ENCODE measurements at places on chromosomes 12 and 14. TPM values are rescaled to one million over a fixed set of nuclear protein-coding genes. Genes with fewer than 3 reads are reported as not detected.

GRCh38 chr12:50711121-50711520, 52.8 kb upstream of the ATF1 start:
- no peaks in the 10 kb centered on the region for H3K27me3 ChIP-seq
- H3K27ac ChIP-seq, result peak overlapping the region; percentile 14
- H3K4me1 ChIP-seq, result no peaks in the 10 kb centered on the region
- peaks cover 87% of the 10 kb centered on the region for H3K36me3 ChIP-seq
- no peak overlapping the region for H3K4me3 ChIP-seq

DNA sequence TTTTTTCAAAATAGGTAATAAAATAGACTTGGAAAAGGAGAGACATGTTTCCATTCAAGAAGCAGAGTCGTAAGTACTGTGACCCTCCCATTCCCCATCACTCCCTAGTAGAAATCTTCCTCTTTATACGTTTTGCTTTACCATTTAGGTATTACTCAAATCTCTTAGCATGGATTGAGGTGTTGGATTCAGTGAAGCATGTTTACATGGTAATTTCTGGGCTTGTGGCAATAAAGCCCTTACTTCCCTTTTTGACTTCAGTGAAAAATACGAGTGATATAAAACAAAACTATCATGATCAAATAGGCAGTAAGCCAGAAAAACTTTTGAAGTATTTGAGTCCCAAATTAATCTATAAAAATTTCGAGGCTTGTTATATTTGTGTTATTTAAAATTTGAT, 27.4 kb downstream of the RAB21 start:
- no peak for DNase-seq
- H3K4me1 ChIP-seq, result peaks cover 30% of the 10 kb centered on the region
- H3K27me3 ChIP-seq, result no peaks in the 10 kb centered on the region
- no peak overlapping the region for H3K27ac ChIP-seq
- peaks cover 76% of the 10 kb centered on the region for H3K36me3 ChIP-seq

DNA sequence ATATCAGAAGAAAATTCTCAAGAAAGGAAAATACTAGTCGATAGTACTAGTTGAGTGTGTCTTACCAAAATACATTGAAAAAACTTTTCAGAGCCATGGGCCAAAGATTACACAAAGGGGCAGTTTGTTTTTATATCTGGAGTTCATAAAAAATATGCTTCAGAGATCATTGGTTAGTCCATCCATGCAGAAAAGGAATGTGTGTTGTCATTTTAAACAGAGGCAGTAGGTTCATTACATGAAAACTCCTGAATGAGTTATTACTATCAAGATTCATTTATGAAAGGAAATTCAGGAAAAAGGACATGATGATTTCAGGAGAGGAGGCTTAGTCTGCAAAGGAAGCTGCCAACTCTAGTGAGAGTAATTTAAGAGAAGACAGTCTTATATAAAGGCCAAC, 354.8 kb downstream of the AEBP2 start:
- no peak for DNase-seq
- no peaks in the 10 kb centered on the region for H3K4me1 ChIP-seq
- no peaks in the 10 kb centered on the region for H3K27me3 ChIP-seq
- no peak overlapping the region for H3K27ac ChIP-seq
- H3K4me3 ChIP-seq, result no peak overlapping the region
- no peaks in the 10 kb centered on the region for H3K36me3 ChIP-seq

HRK gene
- total RNA-seq, result 0.25 TPM

C14orf93 gene
- total RNA-seq, result 6.1 TPM

DNA sequence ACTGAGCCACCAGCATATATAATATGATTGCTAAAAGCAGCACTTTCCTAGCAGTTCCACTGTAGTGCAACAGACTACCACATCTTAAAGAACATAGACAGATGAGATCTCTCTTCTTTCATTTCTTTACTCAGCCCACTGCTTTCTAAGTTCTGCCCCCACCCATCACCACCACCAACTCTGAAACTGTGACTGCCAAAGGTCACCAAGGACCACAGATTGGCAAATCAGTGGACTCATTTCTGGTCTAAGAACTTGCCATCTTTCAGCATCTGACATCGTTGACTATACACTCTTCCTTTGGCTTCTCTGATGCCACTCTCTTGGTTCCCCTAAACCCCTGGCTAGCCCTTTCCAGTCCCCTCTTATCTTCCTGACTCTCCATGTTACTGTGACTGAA, 38.4 kb downstream of the IFNG start:
- no peak for DNase-seq
- H3K4me3 ChIP-seq, result no peak overlapping the region
- H3K27me3 ChIP-seq, result no peaks in the 10 kb centered on the region
- H3K36me3 ChIP-seq, result no peaks in the 10 kb centered on the region
- H3K4me1 ChIP-seq, result no peaks in the 10 kb centered on the region

ETNK1 gene
- 17.7 TPM for total RNA-seq

- H3K4me1 ChIP-seq, result no peaks in the 10 kb centered on the region
- no peak for DNase-seq
- no peak overlapping the region for H3K4me3 ChIP-seq
- H3K27me3 ChIP-seq, result no peaks in the 10 kb centered on the region
Observed at GRCh38 chr14:53226553-53226952, 73.4 kb upstream of the DDHD1 start.

- no peaks in the 10 kb centered on the region for H3K36me3 ChIP-seq
- no peak overlapping the region for H3K4me3 ChIP-seq
- no peak for DNase-seq
- H3K27ac ChIP-seq, result no peak overlapping the region
- no peaks in the 10 kb centered on the region for H3K27me3 ChIP-seq
Observed at GRCh38 chr14:98345161-98345560, 926.8 kb downstream of the BCL11B start.

GRCh38 chr14:36675581-36675980, 13.9 kb downstream of the PAX9 start:
- no peaks in the 10 kb centered on the region for H3K36me3 ChIP-seq
- DNase-seq, result no peak
- H3K27ac ChIP-seq, result no peak overlapping the region
- H3K4me1 ChIP-seq, result no peaks in the 10 kb centered on the region
- H3K4me3 ChIP-seq, result no peak overlapping the region
- H3K27me3 ChIP-seq, result peaks cover 93% of the 10 kb centered on the region

GRCh38 chr14:28301179-28301578, 465.4 kb upstream of the FOXG1 start:
- no peak overlapping the region for H3K4me3 ChIP-seq
- H3K4me1 ChIP-seq, result no peaks in the 10 kb centered on the region
- no peak for DNase-seq
- H3K36me3 ChIP-seq, result no peaks in the 10 kb centered on the region

DNA sequence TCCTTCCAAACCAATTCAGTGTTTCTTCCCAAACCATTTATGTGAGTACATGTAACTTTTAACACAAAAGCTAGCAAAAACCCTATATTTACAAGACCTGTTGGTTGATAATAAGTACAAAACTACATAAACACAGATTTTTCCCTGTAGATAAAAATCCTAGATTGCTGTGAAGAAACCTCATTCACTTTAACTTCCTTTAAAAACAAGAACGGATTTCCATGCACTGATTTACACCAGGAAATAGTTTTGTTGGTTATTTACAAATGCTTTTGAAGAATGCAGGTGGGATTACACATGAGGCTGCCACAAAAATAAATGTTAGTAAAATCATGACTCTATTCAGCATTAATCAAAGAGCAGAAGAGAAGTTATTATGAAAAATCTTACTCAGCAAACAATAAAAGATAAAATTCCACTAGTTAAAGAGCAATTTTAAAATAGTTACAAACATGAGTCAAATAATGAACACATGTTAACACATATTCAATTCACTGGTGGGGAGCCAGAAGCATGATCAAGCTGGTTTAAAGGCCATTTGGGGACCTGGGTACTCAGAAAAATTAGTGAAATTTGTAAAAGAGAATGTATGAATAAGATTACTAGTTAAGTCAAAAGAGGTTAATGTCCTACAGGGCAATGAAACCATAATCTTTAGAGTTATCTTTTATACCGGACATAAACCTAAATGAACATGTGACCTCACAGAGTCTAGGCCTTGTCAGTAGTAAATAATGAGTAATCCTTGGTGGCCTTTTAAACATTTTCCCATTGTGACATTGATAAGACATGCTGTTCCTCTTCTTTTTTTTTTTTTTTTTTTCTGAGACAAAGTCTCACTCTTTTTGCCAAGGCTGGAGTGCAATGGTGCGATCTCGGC, 79.9 kb downstream of the PHLDA1 start:
- no peak overlapping the region for H3K4me3 ChIP-seq
- no peaks in the 10 kb centered on the region for H3K36me3 ChIP-seq
- H3K27ac ChIP-seq, result no peak overlapping the region
- H3K4me1 ChIP-seq, result peaks cover 32% of the 10 kb centered on the region
- no peak for DNase-seq

- H3K27me3 ChIP-seq, result no peaks in the 10 kb centered on the region
- peaks cover 3% of the 10 kb centered on the region for H3K36me3 ChIP-seq
- H3K4me1 ChIP-seq, result peaks cover 22% of the 10 kb centered on the region
- H3K27ac ChIP-seq, result peak within 1 kb of the TSS; percentile 97
- H3K4me3 ChIP-seq, result peak within 1 kb of the TSS; percentile 98
Observed at GRCh38 chr12:8697476-8698131, at the start of gene RIMKLB. Gene RIMKLB (plus strand): TSS chr12:8697991. CDS start chr12:8713867, 15,876 bp downstream.

DNA sequence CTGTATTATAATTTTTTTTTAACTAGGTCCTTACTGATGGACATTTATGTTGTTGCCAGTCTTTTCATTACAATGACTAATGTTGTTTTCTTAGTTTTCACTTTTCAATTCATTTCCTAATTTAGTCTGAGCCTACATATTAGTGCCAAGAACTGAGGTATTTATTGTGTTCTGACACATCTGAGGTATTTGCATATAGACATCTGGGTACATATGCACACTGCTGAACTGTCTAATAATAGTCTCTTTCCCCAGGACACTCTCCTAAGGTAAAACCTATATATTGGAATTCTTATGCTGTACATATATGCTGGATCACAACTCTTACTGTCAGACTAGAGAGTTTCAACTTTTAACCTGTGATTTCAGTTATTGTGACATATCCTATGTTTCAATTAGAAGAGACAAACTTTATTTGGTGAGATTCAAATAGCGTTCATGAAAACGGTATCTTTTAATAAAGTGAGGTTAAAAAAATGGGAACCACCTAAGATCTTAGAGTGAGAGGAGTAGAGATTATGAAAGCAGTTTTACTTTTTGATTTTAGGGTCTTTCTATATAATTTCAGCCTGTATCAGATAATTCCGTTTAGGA, 263.2 kb downstream of the RAD51B start:
- no peaks in the 10 kb centered on the region for H3K36me3 ChIP-seq
- H3K4me3 ChIP-seq, result no peak overlapping the region

DNA sequence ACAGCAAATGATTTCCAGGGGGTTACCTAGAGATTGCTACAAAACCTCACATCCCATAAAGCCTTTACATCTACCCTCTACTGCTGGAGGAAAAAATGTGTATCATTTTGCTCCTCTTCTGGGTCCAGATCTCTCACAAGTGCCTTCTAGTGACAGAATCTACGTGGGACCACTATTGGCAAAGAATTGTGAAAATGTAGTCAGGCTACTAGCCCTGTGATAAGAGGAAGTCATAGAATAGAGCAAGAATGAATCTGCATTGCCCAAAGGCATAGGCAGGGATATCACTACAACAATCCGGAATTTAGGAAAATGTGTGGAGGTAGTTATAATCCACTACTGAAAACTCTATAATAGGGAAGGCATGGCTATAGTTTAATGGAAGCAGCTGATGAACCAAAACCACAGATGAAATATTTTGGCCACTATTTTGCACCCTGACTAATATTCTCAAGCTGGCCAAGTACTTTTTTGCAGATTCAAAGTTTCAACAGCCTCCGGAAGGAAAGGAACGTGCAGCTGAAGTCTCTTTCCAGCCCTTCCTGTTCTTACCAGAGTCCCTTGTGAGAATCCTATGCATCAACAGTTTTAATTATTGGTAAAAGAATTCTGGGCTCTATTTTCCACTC, 176.8 kb downstream of the PHLDA1 start:
- H3K4me3 ChIP-seq, result no peak overlapping the region
- no peak for DNase-seq
- no peak overlapping the region for H3K27ac ChIP-seq
- no peaks in the 10 kb centered on the region for H3K27me3 ChIP-seq

DNA sequence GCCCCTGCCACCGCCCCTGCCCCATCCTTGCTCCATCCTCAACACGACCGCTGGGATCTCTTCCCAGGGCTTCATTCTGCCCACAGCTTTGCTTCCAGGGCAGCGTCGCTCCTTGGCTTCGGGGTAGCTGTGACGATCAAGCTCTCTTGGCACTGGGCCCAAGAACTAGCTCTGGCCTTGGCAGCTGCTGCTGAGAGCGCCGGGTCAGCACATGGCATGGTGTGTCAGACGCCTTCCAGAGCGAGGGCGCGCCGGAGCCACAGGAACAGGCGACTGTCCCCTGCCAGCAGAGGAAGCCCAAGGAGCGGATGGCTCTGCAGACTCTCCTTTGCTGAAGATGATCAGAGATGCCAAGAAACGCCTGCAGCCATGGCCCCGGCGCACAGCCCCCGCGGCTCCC, 15.9 kb downstream of the RAB35 start:
- H3K27ac ChIP-seq, result peak overlapping the region; percentile 39
- peak; percentile 78 for DNase-seq
- H3K36me3 ChIP-seq, result peaks cover 5% of the 10 kb centered on the region
- no peaks in the 10 kb centered on the region for H3K27me3 ChIP-seq
- H3K4me1 ChIP-seq, result peaks cover 55% of the 10 kb centered on the region

GRCh38 chr12:55780685-55781084, 36.8 kb downstream of the SARNP start:
- H3K27me3 ChIP-seq, result no peaks in the 10 kb centered on the region
- H3K4me1 ChIP-seq, result no peaks in the 10 kb centered on the region
- DNase-seq, result no peak
- no peak overlapping the region for H3K4me3 ChIP-seq

SOAT2 gene
- total RNA-seq, result not detected

HSP90B1 gene
- 338 TPM for total RNA-seq

DNA sequence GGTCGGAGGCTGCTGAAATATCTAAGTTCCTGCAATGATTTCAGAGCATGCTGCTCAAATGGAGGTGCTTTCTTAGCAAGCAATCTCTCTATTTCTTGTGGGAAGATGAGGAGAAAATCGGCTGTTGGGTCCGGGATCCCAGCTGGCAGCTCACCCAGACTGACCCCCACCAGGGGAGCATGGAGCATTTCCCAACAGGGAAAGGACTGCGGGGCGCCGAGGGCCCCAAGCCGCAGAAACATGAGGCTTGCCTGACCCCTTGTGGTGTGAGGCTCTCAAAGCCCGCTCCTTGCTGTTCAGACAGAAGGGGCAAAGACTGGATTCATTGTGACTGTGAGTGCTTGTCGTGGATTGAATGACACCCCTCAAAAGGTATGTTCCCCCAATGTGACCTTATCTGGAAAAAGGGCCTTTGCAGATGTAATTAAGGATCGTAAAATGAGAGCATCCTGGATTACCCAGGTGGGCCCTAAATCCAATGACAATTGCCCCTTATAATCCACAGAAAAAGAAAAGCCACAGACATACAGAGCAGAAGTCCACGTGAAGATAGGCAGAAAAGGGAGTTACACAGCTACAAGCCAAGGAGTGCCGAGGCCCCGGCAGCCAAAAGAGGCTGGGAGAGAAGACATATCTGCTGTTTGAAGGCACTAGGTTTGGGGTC, 116.3 kb upstream of the VASH1 start:
- H3K4me1 ChIP-seq, result no peaks in the 10 kb centered on the region
- H3K27me3 ChIP-seq, result no peaks in the 10 kb centered on the region
- no peak for DNase-seq
- H3K36me3 ChIP-seq, result no peaks in the 10 kb centered on the region
- no peak overlapping the region for H3K27ac ChIP-seq
